ENCODE measurements at places on chromosomes 5 and 9.

DNA sequence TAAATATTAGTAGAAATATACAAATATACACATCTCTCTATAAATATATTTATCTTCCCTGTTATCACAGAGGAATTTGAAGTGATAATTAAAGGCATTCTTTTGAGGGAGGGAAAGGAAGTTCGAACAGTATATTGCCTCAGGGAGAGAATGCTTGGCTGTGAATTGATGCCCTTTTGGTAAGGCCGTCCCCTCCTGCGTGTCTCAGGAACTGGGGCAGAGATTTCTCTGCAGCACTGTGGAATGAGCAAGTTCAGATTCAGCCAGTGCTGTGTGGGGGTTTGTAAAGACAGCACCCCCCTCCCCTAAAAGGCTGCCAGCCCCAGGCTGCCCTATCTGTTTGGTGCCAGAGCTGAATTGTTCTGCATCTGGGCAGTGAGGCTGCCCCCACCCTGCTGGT lies 42.0 kb downstream of the UBE2QL1 start:
- no peak for DNase-seq

- no peak for DNase-seq
These were observed 24.6 kb upstream of the LRRC14B start for GRCh38 chr5:166441-167372.

DNA sequence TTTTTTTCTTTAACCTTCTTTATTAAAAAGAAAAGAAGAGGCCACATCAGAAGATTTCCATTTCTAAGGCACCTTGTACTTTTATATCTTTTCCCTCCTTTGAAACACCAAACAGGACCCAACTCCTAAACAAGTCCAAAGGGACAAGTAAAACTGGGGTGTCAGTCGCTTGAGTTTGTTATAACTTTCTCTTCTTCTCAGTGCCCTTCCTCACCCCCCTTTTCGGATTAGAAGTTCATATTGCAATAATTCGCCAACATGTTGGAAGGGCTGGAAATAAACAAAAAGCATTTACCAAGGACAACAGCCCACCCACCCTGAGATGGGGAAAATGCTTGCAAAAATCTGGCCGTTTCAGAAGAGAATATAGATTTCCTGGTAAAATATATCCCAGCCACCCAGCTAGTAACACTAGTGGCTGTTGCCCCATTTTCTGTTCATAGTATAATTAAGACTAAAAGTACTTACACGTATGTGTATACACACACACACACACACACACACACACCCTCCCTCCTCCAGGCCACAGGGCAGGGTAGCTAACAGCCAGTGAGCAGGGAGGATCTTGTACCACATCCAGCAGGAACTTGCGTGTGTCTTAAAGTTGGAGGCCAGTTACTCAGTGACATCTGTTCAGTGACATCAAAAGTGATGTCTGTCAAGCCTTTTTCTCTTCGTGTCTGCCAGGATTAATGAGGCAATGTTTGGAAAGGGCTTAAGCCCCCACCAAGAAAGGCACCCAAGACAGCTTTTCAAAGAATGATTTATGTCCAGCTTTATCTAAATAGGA lies 149.1 kb upstream of the KLF4 start:
- no peak for DNase-seq

DNA sequence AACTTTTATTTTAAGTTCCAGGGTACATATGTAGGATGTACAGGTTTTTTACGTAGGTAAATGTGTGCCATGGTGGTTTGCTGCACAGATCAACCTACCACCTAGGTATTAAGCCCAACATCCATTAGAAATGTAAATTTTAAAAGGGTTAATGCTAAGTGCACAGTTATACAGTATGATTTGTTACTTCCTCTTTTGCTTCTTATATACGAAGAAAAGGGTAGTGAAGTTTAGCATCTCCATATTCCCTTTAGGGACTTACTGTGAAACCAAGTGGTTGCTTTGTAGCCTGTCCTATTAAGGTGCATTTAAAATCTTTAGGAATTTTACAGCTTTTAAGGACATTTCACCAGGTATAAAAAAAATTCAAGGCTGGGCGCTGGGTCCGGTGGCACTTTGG lies 46.4 kb downstream of the RBM27 start:
- DNase-seq = no peak

DNA sequence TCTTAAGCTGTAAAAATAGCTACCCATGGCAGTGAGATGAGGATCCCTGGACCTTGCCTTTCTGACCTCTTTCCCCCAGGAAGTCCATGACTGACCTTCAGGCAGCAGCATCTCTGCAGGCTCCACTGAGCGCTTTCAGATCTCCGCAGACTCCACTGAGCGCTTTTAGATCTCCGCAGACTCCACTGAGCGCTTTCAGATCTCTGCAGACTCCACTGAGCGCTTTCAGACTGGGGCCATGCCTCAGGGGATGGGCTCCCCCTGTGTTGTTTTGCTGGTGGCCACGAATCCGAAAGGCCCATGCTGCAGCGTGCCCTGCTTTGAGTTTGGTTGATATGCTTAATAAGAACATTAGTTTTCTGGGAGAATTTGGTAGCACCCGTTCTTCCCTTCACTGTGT lies 254.2 kb downstream of the FANCC start:
- no peak for DNase-seq

DNA sequence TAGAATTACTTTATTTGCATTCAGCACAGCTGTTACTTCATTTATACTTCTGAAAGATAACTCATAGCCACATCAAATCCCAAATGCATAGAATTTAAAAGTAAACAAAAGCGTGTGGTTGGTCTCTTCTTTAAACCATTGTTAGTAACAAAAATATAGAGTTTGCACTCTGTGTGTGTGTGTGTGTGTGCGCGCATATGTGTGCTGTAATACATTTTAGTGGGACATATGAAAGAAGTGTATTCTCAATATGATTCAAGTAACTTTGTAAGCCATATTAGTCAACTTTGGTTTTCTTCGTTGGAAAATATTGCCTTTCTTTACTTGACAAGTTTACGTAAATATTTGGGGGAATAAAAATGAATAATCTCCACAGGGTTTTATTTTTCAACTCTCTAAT lies 106.1 kb upstream of the PRRC1 start:
- no peak for DNase-seq

DNA sequence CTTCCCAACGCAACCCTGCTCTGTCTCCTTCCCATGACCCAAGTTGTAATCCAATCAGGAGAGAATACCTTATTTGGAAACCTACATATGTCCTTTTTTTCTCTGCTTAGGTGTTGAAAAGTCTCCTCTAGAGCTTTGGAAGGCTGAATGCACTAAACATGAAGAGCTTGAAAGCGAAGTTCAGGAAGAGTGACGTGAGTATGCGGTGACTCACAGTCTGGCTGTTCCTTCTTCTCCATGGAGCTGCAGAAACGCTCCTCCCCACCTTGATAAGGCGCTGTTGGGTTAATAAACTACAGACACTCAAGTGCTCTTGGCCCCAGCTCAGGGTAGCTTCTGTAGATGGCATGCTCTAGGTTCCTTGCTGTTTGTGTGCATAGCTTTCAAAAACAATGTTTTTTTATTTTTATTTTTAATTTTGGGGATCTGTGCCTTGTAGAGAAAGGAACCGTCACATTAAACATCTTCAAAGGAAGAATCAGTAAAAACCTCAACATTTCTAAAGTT lies 30.7 kb downstream of the RAI14 start:
- no peak for DNase-seq

DNA sequence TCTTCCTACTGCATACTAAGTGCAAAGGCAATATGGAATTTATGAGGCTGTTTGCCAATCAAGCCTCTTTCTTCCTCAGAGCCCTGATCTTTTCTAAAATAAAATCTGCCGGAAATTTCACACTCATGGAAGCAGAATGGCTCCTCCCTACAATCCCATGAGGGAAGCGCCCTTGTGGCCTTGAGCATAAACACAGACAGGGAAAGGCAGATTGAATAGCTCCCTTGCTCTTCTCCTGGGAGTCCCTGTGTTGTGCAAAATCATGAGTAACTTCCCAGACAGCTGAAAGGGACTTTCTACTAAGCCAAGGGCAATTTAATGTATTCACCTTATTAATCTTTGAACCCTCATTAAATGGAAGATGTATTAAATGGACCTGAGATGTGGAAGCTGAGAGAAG lies 226.1 kb upstream of the PIK3R1 start:
- DNase-seq = no peak

GRCh38 chr5:43415935-43416802 lies 4.0 kb upstream of the CCL28 start:
- DNase-seq = no peak

GRCh38 chr5:91104062-91104448 lies 279.1 kb downstream of the ARRDC3 start:
- no peak for DNase-seq

DNA sequence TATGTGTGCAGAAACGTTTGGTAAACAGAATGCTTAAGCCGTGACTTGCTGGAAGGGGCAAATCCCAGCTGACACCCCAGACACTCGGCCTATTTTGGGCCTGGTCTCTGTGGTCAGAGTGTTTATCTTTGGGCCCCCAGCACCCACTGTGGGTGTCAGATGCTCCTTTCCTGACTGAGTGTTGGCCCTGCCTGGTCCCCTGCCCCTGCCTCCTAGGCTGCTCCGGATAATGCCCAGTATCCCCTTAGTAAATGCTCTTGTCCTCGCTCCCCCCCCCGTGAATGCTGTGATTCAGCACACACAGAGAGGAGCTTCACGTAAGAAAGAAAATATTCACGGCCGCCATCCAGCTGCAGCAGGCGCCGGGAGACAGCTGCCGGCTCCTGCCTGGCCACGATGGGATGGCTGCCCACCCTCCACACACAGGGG lies 11.3 kb upstream of the ANGPTL2 start:
- peak; percentile 91 for DNase-seq

GRCh38 chr9:110451726-110452125 lies 114.1 kb upstream of the TXNDC8 start:
- DNase-seq = no peak

DNA sequence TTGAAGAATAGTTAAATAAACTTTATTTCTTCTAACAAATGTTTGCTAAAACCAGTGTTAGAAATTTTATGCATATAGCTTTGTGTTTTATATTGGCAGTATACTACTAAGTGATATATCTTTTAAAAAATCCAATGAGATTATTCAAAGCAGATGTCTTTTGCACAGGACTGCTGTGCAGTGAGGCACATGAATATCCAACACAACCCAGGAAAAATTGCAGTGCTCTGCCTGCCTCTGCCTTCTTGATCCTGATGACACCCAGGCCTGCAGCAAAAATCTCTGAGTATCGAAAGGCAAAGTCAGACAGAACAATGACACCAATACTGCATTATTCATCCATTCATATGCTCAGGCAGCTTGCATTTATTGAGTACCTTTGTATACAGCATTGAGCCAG lies 1076.5 kb upstream of the ARRDC3 start:
- DNase-seq = no peak

DNA sequence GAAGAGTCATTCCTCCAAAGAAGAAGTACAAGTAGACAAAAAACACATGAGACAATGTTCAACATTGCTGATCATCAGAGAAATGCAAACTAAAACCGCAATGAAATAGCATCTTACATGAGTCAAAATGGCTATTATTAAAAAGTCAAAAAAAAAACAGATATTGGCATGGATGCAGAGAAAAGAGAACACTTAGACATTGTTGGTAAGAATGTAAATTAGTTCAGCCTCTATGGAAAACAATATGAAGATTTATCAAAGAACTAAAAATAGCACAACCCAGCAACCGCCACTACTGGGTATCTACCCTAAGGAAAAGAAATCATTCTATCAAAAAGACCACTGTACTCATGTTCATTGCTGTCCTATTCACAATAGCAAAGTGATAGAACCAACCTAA lies 157.5 kb downstream of the CHSY3 start:
- DNase-seq = no peak
